HT1080 (cell line): ENCODE measurements at places on chromosomes 1 and 21. TPM values are rescaled to one million over a fixed set of nuclear protein-coding genes. Genes with fewer than 3 reads are reported as not detected.

GRCh38 chr21:46151261-46151988, 4.0 kb downstream of the FTCD start:
- no peak for DNase-seq

GRCh38 chr1:31681415-31681814, 22.4 kb downstream of the COL16A1 start:
- no peak for DNase-seq

Gene ELAPOR1
- 0.73 and 1.3 TPM in 2 replicates for total RNA-seq

GRCh38 chr1:214500340-214501055, 50.9 kb downstream of the PTPN14 start:
- DNase-seq = no peak

- no peak for DNase-seq
These were observed 65.7 kb downstream of the PSMG1 start for GRCh38 chr21:39117440-39117970.

- DNase-seq = no peak
These were observed 1.7 kb upstream of the CHI3L2 start for GRCh38 chr1:111225717-111226400.

Gene FOXE3
- total RNA-seq = not detected in 2 replicates

- DNase-seq = no peak
These were observed 5.6 kb downstream of the ARHGAP29 start for GRCh38 chr1:94231746-94232145.

- DNase-seq = no peak
These were observed 49.6 kb downstream of the SLC66A1 start for GRCh38 chr1:19361611-19362147.

Gene BATF3
- total RNA-seq = 17.4 and 23.2 TPM in 2 replicates

- DNase-seq = no peak
These were observed 16.8 kb upstream of the PLEKHG5 start for GRCh38 chr1:6508154-6508815.

GRCh38 chr1:91165033-91165654, 143.3 kb upstream of the ZNF644 start:
- DNase-seq = peak; percentile 54

Gene TTC22
- not detected in 2 replicates for total RNA-seq

Gene FMO2
- not detected in 2 replicates for total RNA-seq

Gene PTPN7
- not detected in 2 replicates for total RNA-seq

- no peak for DNase-seq
These were observed 199.0 kb downstream of the LBR start for GRCh38 chr1:225228871-225229303.

DNA sequence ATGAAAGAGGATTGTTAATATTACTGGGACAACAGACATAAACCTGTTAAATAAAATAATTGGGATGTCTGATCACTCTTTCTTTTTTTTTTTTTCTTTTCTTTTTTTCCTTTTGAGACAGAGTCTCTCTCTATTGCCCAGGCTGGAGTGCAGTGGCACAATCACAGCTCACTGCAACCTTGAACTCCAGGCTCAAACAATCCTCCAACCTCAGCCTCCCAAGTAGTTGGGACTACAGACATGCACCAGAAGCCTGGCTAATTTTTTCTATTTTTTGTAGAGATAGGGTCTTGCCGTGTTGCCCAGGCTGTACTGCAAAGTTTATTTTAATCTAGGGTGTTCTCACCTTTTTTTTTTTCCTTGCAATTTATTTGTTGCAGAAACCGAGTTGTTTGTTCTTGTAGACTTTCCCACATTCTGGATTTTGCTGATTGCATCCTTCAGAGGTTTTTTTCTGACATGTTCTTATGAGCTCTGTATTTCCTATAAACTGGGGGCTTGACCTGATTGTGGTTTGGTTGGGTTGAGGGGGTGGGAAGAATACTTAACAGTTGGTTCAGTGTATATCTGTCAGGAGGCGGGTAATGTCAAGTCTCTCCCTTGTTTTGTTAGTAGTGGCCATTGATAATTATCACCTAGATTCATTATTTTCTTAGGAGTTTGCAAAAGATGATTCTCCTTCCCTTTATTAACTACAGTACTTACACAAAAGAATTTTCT, 125.2 kb downstream of the MAST2 start:
- peak; percentile 58 for DNase-seq

DNA sequence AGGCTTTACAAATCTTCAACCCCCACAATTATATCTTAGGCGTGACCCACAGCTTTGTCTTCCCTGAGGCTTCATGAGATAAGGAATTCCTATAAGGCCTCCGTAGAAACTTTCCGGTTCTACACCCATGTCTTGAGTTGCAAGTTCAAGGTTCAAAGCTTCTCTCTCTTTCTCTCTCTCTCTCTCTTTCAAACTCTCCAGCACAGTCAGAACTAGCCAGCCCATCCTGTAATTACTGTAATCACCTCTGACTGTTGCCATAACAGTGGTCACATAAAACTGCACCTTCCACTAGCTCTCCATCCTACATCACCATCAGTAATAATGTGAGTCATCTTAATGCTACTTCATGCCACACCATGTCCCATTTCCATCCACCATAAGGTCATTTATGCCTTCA, 90.0 kb upstream of the NFASC start:
- no peak for DNase-seq
